ENCODE measurements at places on chromosomes 16 and 17. TPM values are rescaled to one million over a fixed set of nuclear protein-coding genes. Genes with fewer than 3 reads are reported as not detected.

GRCh38 chr17:33968350-33969044 lies 286.6 kb upstream of the CCL2 start:
- DNase-seq = no peak
- peaks cover 24% of the 10 kb centered on the region for H3K4me1 ChIP-seq
- no peaks in the 10 kb centered on the region for H3K27me3 ChIP-seq
- H3K36me3 ChIP-seq = no peaks in the 10 kb centered on the region
- H3K4me3 ChIP-seq = no peak overlapping the region
- no peak overlapping the region for H3K27ac ChIP-seq

GRCh38 chr16:24553983-24554382 lies 14.6 kb downstream of the RBBP6 start:
- peaks cover 4% of the 10 kb centered on the region for H3K36me3 ChIP-seq
- DNase-seq = no peak
- no peaks in the 10 kb centered on the region for H3K27me3 ChIP-seq
- H3K4me1 ChIP-seq = no peaks in the 10 kb centered on the region
- no peak overlapping the region for H3K27ac ChIP-seq

- H3K36me3 ChIP-seq = no peaks in the 10 kb centered on the region
- no peaks in the 10 kb centered on the region for H3K4me1 ChIP-seq
- no peak for DNase-seq
- no peaks in the 10 kb centered on the region for H3K27me3 ChIP-seq
These were observed 391.4 kb upstream of the MAF start for GRCh38 chr16:79991969-79992368.

- H3K27me3 ChIP-seq = no peaks in the 10 kb centered on the region
- no peak overlapping the region for H3K27ac ChIP-seq
These were observed 20.9 kb upstream of the SYT17 start for GRCh38 chr16:19147126-19147525.

DNA sequence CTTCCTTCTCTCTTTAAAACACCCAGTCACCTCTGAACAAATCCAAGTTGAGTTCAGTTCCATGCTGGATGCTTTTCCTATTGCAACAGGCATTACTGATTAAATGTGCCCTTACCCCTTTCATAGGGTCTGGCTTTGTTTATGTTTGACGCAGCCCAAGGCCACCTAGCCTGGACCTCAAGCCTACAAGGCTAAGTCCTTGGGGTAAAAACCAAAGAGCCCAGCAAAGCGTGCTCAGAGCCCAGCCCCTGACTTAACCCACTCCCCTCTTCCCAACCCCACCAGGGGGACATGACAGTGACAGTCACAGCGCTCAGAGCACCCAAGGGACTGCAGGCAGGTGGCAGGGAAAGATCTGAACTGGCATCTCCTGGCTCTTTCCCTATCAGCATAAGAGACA lies 200.6 kb downstream of the XYLT1 start:
- no peaks in the 10 kb centered on the region for H3K27me3 ChIP-seq
- DNase-seq = no peak
- no peaks in the 10 kb centered on the region for H3K36me3 ChIP-seq
- H3K27ac ChIP-seq = no peak overlapping the region

The MT1G gene
- 1.7 TPM for total RNA-seq

DNA sequence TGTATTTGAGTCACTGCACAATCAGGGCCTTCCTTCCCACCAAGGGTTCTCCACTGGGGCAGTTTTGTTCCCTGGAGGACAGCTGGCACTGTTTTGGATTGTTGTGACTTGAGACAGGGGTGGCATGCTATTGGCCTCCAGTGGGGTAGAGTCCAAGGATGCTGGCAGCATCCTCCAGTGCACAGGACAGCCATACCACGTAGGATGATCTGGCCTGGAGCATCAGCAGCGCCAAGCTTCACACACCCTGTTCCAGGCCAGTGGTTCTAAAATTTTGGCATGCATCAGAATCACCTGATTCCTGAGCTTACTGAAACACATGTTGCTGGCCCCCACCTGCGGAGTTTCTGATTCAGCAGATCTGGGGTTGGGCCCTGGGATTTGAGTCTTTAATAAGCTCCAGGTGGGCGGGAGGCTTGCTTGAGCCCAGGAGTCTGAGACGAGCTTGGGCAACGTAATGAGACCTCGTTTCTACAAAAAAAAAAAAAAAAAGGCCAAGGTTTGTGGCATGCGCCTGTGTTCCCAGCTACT lies 83.2 kb downstream of the MGAT5B start:
- peaks cover 6% of the 10 kb centered on the region for H3K4me1 ChIP-seq
- H3K27ac ChIP-seq = no peak overlapping the region
- no peak overlapping the region for H3K4me3 ChIP-seq
- H3K36me3 ChIP-seq = peaks cover 43% of the 10 kb centered on the region
- no peaks in the 10 kb centered on the region for H3K27me3 ChIP-seq
- no peak for DNase-seq

DNA sequence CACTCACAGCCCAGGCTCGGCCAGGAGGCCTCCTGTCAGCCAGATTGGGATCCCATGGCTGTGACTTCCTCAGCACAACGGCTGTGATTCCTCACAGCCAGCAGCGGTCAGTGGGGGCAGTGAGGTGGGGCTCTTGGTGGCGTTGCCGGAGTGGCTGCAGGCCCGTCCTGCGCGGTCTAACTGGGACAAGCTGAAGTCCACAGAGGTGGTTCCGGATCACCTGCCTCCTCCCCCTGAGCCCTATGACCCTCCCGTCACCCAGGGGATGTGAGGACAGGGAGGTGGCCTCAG lies 34.4 kb upstream of the MLKL start:
- H3K27ac ChIP-seq = peak overlapping the region; percentile 40
- H3K4me1 ChIP-seq = peaks cover 28% of the 10 kb centered on the region
- no peak for DNase-seq
- H3K36me3 ChIP-seq = no peaks in the 10 kb centered on the region
- no peak overlapping the region for H3K4me3 ChIP-seq
- H3K27me3 ChIP-seq = no peaks in the 10 kb centered on the region

DNA sequence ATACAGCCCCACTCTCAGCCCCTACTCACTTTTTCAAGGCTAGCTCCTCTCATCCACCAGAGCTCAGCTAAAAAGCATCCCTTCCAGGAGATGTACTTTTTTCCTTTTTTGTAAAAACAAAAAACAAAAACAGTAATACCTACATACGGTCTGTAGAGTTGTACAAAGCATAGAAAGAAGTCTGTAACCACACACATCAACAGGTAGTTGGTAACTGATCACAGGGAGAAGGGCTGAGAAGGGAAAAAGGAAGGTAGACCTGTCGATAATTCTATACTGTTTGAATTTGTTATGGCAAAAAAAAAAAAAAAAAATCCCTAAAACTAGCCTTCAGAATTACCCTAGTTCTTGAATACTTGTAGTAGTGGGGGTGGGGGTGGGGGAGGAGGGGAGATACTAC lies 874 bp downstream of the SLC25A19 start:
- peaks cover 7% of the 10 kb centered on the region for H3K36me3 ChIP-seq
- no peak overlapping the region for H3K27ac ChIP-seq
- H3K4me3 ChIP-seq = peak overlapping the region; percentile 85
- peaks cover 4% of the 10 kb centered on the region for H3K4me1 ChIP-seq
- DNase-seq = no peak

DNA sequence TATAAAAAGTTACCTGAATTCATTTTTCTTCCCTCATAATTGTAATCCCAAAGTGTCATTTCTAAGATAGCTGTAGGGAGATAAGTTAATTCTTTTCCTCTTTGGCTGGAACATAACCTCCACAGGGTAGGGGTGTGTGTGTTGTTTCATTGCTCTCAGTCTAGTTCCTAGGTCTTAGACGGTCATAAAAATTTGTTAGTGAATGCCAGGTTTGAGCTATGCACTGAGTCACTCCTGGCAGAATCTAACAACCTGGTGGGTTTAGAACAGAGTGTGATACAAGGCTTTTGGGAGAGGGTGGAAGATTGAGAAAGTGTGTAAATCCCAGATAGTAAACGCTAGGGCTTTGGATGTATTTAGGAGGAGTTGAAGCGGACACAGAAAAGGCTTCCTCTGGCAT lies 894 bp upstream of the PHKG2 start:
- H3K27ac ChIP-seq = no peak overlapping the region
- H3K36me3 ChIP-seq = peaks cover 28% of the 10 kb centered on the region
- no peaks in the 10 kb centered on the region for H3K27me3 ChIP-seq
